ENCODE measurements at places on chromosomes 16 and 17. TPM values are rescaled to one million over a fixed set of nuclear protein-coding genes. Genes with fewer than 3 reads are reported as not detected.

The MAP1LC3B gene
- 20.9 TPM for polyA plus RNA-seq

The SSTR5 gene
- 1.2 TPM for polyA plus RNA-seq

The KRTAP1-1 gene
- not detected for polyA plus RNA-seq

The BRIP1 gene
- 0.09 TPM for polyA plus RNA-seq

The SALL1 gene
- polyA plus RNA-seq: 2.0 TPM

The MYH11 gene
- polyA plus RNA-seq: 12.2 TPM

The ZNF624 gene
- 1.2 TPM for polyA plus RNA-seq

The STX1B gene
- 2.4 TPM for polyA plus RNA-seq

The RAPGEFL1 gene
- 10.6 TPM for polyA plus RNA-seq

The ABCC6 gene
- polyA plus RNA-seq: 30.6 TPM

The CX3CL1 gene
- 19.0 TPM for polyA plus RNA-seq

The CXCL16 gene
- 7.9 TPM for polyA plus RNA-seq

The CDRT15 gene
- not detected for polyA plus RNA-seq

The CLEC10A gene
- 0.80 TPM for polyA plus RNA-seq

The P3H4 gene
- 16.6 TPM for polyA plus RNA-seq

The SPEM1 gene
- polyA plus RNA-seq: not detected

The AIPL1 gene
- 0.04 TPM for polyA plus RNA-seq

The SLC22A31 gene
- polyA plus RNA-seq: 131 TPM

The ZP2 gene
- not detected for polyA plus RNA-seq

The NME4 gene
- polyA plus RNA-seq: 68.6 TPM

The C16orf54 gene
- polyA plus RNA-seq: 0.23 TPM

The KRT12 gene
- not detected for polyA plus RNA-seq

The C17orf113 gene
- polyA plus RNA-seq: 1.5 TPM

The CCDC43 gene
- 8.6 TPM for polyA plus RNA-seq

The ABCA8 gene
- polyA plus RNA-seq: 1.5 TPM

The TNK1 gene
- polyA plus RNA-seq: 13.8 TPM

The NTN1 gene
- 2.2 TPM for polyA plus RNA-seq

The SLC46A1 gene
- 5.8 TPM for polyA plus RNA-seq

The TBC1D3G gene
- 16.7 TPM for polyA plus RNA-seq

The ROGDI gene
- polyA plus RNA-seq: 63.0 TPM

The GH2 gene
- not detected for polyA plus RNA-seq

The GGT6 gene
- 27.0 TPM for polyA plus RNA-seq

The SPATA33 gene
- polyA plus RNA-seq: 9.3 TPM

The UMOD gene
- 2.3 TPM for polyA plus RNA-seq

The HOXB6 gene
- 1.8 TPM for polyA plus RNA-seq

The SLC16A3 gene
- 3.5 TPM for polyA plus RNA-seq

The SMIM36 gene
- polyA plus RNA-seq: not detected

The ARL4D gene
- 3.9 TPM for polyA plus RNA-seq

The ZNF207 gene
- 44.5 TPM for polyA plus RNA-seq

The SLFN12L gene
- 0.19 TPM for polyA plus RNA-seq

The ZNF652 gene
- polyA plus RNA-seq: 18.6 TPM

The SLC5A10 gene
- not detected for polyA plus RNA-seq

Data from pancreas (tissue), 10 donors.